Activated B cell treated with CpG ODN at 0.5 μM for 24 hours (primary cell): ENCODE measurements at places on chromosomes 2 and 18. TPM values are rescaled to one million over a fixed set of nuclear protein-coding genes. Genes with fewer than 3 reads are reported as not detected.

- H3K36me3 ChIP-seq = peaks cover 15% of the 10 kb centered on the region
- peak overlapping the region; percentile 58 for H3K4me3 ChIP-seq
- H3K4me1 ChIP-seq = peaks cover 25% of the 10 kb centered on the region
- peak overlapping the region; percentile 84 for H3K27ac ChIP-seq
- DNase-seq = peak; percentile 25
Observed at GRCh38 chr2:84832772-84833461, 48.0 kb downstream of the TRABD2A start.

- H3K4me3 ChIP-seq = no peak overlapping the region
- H3K27me3 ChIP-seq = peaks cover 10% of the 10 kb centered on the region
- DNase-seq = no peak
Observed at GRCh38 chr18:63820694-63821093, 45.5 kb downstream of the SERPINB7 start.

DNA sequence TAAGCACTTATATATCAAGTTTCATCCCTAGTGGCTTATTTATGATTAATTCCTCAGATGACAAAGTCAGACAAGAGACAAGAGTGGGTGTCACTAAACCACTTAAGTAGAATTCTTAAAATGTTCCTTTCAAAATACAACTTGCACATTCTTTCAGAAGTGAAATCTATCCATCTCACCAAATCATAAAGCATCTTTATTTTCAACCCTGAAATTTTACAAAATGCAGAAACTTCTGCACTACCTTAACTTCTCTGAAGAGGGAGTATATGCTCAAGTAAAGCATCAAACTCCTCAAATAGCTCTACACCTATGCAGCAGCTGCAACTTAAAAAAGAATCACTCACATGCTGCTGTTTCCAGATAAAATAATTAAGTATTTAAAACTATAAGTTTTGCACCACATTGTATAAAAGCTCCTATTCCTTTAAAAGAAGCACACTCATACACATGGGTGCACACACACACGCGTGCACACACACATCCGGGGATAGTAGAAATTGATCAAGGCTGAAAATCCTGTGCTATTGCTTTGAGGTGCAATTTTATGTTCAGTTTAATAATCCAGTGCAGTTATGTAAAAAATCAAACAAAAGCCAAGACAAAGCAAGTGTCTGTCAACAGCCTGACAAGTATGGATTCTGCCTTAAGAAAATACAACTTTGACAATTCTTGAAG lies 244.5 kb downstream of the TCF4 start:
- DNase-seq = no peak
- no peak overlapping the region for H3K4me3 ChIP-seq
- no peaks in the 10 kb centered on the region for H3K27me3 ChIP-seq
- no peaks in the 10 kb centered on the region for H3K36me3 ChIP-seq
- H3K27ac ChIP-seq = no peak overlapping the region
- peaks cover 18% of the 10 kb centered on the region for H3K4me1 ChIP-seq

DNA sequence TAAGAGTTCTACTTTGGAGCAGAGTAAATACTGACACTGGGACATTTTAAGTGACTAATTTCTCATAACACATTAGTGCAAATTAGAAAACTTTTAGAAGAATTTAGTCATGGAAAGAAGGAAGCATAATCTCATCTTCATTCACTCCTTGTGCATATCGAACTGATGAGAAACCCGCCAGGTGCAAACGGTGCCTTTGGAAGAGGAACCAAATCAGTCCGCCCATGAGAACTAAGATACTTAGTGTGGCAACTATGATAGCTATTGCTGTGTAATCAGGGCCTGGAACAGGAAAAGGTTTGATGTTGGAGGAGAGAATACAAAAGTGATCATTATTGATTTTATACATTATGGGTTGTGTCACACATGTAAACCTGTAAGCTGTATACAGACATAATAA lies 6.9 kb upstream of the CD302 start:
- H3K27ac ChIP-seq = no peak overlapping the region
- H3K36me3 ChIP-seq = peaks cover 36% of the 10 kb centered on the region
- no peak overlapping the region for H3K4me3 ChIP-seq
- DNase-seq = no peak
- no peaks in the 10 kb centered on the region for H3K27me3 ChIP-seq

DNA sequence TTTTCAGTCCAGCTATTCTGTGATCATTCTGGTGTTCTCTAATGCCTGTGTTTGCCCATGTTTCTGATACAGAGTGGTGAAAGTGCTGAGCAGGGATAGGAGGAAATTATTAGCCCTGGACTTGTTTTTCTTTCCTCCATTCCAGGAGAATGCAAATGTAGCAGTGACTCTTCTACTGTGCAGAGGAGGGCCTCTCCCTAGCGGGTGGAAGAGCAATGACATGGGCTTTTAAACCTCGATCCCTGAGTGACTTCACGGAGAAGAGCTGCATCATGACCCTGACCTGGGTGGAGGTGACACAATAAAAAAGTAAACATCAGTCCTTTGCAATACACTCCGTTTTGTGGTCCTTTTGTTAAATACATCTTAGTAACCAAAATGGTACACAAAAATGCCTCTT lies 68.0 kb upstream of the NETO1 start:
- no peak overlapping the region for H3K27ac ChIP-seq
- H3K27me3 ChIP-seq = no peaks in the 10 kb centered on the region
- no peak for DNase-seq

GRCh38 chr2:119231975-119232665 lies 8.5 kb downstream of the STEAP3 start:
- no peak for DNase-seq
- no peaks in the 10 kb centered on the region for H3K27me3 ChIP-seq
- H3K4me3 ChIP-seq = peak overlapping the region; percentile 44
- peaks cover 16% of the 10 kb centered on the region for H3K4me1 ChIP-seq
- peak overlapping the region; percentile 15 for H3K27ac ChIP-seq

PROM2 gene
- 0.12 and 0.93 TPM in 2 replicates for total RNA-seq

TMEM17 gene
- 0.12 TPM in 1 of 2 replicates, not detected in the other for total RNA-seq

DNA sequence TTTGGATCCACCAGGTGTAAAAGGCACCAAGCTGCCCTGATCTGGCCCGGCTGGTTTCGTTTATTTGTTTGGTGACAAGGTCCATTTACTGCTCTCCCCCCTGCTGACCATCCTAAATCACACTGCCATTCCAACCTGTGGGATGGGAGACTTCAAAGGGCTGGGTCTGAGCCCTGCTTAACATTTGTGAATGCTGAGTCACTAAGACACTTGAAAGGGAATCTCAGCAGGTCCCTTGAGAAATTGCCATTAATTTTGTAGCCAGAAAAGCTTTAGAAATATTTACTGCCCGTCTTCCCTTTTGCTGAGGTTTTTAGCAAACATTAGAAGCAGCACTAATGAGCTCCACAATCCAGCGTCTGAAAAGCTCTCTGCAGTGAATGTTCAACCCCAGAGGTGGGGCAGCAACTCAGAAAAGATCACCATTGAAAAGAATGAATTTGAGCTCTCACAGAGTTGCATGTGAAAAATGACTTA lies 133.8 kb downstream of the ARL4C start:
- H3K36me3 ChIP-seq = peaks cover 1% of the 10 kb centered on the region
- no peak overlapping the region for H3K4me3 ChIP-seq
- DNase-seq = no peak
- peaks cover 12% of the 10 kb centered on the region for H3K4me1 ChIP-seq
- peaks cover 22% of the 10 kb centered on the region for H3K27me3 ChIP-seq
- H3K27ac ChIP-seq = no peak overlapping the region

GRCh38 chr18:57029761-57030160 lies 117.1 kb upstream of the BOD1L2 start:
- no peak for DNase-seq

GBX2 gene
- not detected in 2 replicates for total RNA-seq

DNA sequence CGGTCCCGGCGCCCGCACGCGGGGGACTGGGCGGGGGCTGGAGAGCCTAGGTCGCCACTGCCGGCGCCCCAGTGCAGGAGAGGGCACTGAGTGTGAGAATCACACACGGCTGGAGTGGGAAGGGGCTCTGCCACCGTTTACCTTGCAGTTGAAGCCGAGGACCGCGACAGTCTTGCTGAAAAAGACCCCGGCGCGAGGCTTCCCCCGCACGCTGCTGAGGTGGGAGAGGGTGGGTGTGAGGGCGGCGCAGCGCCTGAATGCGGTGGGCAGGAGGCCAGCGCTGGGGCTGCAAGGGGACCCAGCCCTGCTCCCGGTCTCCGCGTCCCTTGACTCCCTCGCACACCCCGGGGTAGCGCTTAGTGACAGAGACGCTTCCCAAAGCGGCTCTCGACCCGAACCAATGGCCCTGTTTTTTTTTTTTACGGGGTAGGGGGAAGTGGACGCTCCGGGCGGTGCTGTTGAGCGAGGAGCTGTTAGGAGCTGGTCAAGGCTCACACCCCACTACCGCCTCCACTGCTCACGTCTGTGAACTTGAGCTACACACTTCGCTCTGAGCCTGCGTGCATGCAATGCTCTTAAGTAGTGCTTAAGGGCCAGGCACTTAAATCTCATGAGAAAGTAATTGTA lies 794 bp downstream of the NOTO start:
- peaks cover 45% of the 10 kb centered on the region for H3K27me3 ChIP-seq
- H3K4me3 ChIP-seq = peak overlapping the region; percentile 28
- H3K4me1 ChIP-seq = peaks cover 9% of the 10 kb centered on the region
- no peak overlapping the region for H3K27ac ChIP-seq

- no peaks in the 10 kb centered on the region for H3K36me3 ChIP-seq
- no peak overlapping the region for H3K27ac ChIP-seq
- no peaks in the 10 kb centered on the region for H3K27me3 ChIP-seq
- no peaks in the 10 kb centered on the region for H3K4me1 ChIP-seq
Observed at GRCh38 chr18:43587538-43588153, 310.4 kb upstream of the SYT4 start.

DNA sequence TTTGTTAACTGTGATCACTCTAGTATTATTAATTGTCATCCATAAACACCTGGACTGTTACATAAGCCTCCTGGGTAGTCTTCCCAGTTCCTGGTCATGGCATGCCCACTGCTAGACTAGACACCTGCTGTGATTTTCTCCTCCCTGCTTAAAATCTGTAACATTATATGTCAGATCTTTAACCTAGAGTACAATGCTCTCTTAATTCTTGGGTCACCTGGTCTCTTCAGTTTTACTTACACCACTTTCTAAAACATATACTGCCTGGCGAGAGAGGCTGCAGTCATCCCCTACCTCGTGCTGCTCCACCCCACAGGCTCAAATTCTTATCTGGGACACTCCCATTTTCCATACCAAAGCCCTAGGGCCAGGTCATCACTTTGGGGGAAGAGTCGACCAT lies 161.3 kb downstream of the CDH2 start:
- no peaks in the 10 kb centered on the region for H3K36me3 ChIP-seq
- no peak for DNase-seq
- no peak overlapping the region for H3K4me3 ChIP-seq
- no peak overlapping the region for H3K27ac ChIP-seq

LAMA1 gene
- total RNA-seq = not detected in 2 replicates

GRCh38 chr18:73059280-73059679 lies 191.5 kb upstream of the NETO1 start:
- H3K27me3 ChIP-seq = no peaks in the 10 kb centered on the region
- no peak overlapping the region for H3K4me3 ChIP-seq
- H3K4me1 ChIP-seq = no peaks in the 10 kb centered on the region
- no peaks in the 10 kb centered on the region for H3K36me3 ChIP-seq
- H3K27ac ChIP-seq = no peak overlapping the region
- no peak for DNase-seq

SPOPL gene
- 32.5 and 36.9 TPM in 2 replicates for total RNA-seq

GRCh38 chr2:607172-607571 lies 70.0 kb downstream of the TMEM18 start:
- no peak overlapping the region for H3K27ac ChIP-seq
- H3K36me3 ChIP-seq = no peaks in the 10 kb centered on the region
- no peaks in the 10 kb centered on the region for H3K4me1 ChIP-seq
- peaks cover 11% of the 10 kb centered on the region for H3K27me3 ChIP-seq
- DNase-seq = no peak

ANKAR gene
- total RNA-seq = 13.1 and 14.5 TPM in 2 replicates

DNA sequence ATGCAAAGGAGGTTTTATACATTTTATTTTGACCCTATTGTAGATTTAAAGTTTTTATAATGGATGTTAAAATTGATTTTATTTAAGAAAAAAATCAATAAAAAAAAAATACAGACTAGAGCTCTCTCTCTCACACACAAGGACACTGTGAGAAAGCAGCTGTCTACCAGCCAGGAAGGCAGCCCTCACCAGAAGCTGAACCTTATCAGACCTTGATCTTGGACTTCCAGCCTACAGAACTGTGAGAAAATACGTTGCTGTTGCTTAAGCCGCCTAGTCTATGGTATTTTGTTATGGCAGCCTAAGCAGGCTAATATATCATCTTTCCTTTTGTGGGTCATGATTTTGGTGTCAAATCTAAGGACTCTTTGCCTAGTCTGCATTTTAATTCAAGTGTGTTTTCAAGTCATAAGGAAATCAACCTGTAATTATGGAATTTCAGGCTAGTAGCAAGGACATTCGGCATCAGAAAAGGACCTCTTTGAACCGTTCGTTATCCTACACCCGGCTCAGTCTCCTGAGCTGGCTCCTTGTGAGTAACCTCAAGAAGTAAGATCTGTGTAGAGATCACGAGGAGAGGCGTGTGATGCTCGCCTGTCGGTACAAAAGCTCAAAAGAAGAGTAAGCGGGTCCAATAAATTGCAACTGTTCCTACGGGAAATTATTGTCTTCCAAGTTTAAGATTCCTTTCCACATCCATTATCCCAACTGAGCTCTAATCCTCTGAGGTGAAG lies 98.2 kb downstream of the PDCL3 start:
- H3K27ac ChIP-seq = no peak overlapping the region
- H3K27me3 ChIP-seq = peaks cover 15% of the 10 kb centered on the region
- no peak overlapping the region for H3K4me3 ChIP-seq

DNA sequence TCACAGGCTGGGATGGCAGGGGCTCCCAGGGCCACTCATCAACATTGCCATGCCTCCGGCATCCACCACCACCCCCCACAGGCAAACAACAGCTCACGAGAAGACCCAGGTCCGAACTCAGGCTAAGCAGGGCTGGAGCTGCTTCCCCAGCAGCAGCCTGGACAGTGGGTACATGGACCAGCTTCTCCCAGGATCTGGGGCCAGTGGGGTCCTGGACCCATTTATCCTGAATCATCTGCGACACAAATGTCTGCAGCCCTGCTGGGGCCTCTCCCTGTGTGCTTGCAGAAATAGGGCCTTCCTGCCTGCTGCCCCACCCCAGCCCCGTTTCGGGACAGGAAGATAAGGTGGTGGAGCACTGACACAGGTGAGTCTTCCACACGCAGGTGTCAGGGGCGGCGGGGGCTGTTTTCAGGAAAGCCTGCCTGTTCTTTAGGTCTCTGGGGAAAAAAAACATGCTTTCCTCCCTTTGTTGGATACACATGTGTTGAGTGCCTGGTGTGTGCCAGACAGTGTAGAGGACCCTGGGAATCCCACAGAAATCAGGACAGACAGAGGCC lies 4.5 kb downstream of the PRLH start:
- no peaks in the 10 kb centered on the region for H3K36me3 ChIP-seq
- peaks cover 9% of the 10 kb centered on the region for H3K27me3 ChIP-seq
- H3K27ac ChIP-seq = no peak overlapping the region
- no peaks in the 10 kb centered on the region for H3K4me1 ChIP-seq
- no peak overlapping the region for H3K4me3 ChIP-seq

ANKRD62 gene
- not detected in 2 replicates for total RNA-seq

DNA sequence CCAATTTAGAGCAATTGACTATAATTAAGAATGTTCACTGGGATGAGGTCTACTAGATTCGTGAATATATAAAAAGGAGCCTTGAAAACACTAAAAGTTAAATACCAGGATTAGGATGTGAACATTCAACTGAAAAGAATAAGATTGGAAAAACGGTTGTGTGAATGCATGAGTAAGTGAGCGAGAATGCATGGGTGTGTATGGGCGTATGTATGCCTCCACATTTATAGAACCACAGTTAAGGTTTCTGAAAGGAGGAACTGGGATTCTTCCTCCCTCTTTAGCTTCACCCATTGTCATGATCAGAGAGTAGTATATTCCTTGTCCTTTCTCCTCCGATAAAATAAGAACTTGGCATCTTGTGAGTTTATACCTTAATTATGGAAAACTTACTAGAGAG lies 151.1 kb upstream of the UBE2E3 start:
- H3K4me1 ChIP-seq = no peaks in the 10 kb centered on the region
- H3K27ac ChIP-seq = no peak overlapping the region
- no peaks in the 10 kb centered on the region for H3K27me3 ChIP-seq
